ENCODE measurements at places on chromosomes 2 and 18.
A peak's percentile ranks its signal among the peaks of the same experiment; 100 is the strongest.

DNA sequence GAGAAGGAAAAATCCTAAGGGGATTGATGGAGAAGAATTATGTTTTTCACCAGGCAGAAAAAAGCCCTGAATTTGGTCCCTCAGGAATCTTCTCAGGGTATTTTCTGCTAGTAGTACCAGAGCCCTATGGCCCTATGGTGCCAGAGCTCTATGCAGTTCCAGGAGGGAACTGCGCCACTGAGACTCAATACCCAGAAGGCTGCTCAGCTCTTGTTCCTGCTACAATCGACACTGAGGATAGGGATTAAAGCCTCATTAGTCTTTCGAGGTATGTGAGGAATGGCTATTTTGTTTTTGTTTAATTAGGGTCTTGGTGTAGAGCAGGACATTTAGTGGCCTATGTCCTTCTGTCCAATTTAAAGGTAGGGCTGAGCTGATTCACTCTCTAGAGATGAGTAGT, 21.7 kb upstream of the PPP3R1 start:
- H3K27ac ChIP-seq = no peak overlapping the region
- H3K27me3 ChIP-seq = peaks cover 11% of the 10 kb centered on the region
- no peaks in the 10 kb centered on the region for H3K4me1 ChIP-seq
- no peak for DNase-seq

DNA sequence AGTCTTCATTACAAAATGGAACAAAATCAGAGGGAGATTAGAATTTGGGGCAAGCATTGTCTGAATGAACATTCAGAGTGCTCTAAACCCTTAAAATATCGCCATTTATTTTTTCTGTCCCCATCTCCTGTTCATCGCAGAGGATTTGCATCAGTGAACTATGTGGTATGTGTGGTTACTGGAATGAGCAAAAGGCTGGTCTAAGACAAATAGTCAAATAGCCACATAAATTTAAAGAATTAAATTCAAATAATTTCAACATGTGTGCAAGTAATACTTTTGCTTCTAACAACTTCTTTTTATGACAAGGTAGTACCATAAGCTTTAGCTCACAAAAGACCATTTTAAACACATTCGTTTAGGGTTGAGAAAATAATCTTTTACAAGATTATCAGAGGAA, 82.6 kb upstream of the ST8SIA3 start:
- H3K4me1 ChIP-seq = no peaks in the 10 kb centered on the region
- no peak overlapping the region for H3K27ac ChIP-seq
- H3K4me3 ChIP-seq = no peak overlapping the region
- DNase-seq = no peak
- no peaks in the 10 kb centered on the region for H3K27me3 ChIP-seq

DNA sequence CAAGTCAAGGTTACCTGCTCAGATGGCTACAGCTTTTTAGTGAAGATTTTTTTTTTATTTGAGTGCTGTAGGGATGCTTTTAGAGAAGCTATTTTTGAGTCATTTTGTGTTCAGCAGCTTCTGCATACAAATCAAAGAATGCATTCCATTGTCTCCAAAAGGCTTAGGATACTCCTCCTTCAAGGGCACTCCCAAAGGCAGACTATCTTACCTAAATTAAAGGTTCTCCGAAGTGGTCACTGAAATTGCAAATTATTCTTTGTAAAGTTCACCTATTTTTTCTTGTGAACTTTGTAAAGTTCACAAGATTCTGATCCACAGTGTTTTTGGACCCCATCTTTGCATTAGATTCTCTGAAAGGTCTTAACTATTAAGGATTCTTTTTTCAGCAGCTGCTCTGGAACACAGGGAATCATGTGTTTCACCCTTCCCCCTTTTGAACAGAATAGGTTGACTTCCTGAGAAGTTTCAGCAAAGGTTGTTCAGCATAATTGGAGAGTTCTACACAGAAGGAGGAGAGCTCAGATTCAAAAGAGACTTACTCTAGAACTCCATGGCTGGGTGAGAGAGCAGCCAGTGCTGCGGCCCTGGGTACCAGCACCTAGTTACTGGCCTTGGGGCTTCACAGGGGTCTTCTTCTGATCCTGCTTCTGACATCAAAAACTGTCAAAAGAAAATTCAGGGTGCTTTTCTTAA, 14.5 kb downstream of the CLIP4 start:
- H3K27ac ChIP-seq = peak overlapping the region; percentile 40
- peaks cover 55% of the 10 kb centered on the region for H3K36me3 ChIP-seq
- peaks cover 1% of the 10 kb centered on the region for H3K27me3 ChIP-seq
- no peak for DNase-seq

DNA sequence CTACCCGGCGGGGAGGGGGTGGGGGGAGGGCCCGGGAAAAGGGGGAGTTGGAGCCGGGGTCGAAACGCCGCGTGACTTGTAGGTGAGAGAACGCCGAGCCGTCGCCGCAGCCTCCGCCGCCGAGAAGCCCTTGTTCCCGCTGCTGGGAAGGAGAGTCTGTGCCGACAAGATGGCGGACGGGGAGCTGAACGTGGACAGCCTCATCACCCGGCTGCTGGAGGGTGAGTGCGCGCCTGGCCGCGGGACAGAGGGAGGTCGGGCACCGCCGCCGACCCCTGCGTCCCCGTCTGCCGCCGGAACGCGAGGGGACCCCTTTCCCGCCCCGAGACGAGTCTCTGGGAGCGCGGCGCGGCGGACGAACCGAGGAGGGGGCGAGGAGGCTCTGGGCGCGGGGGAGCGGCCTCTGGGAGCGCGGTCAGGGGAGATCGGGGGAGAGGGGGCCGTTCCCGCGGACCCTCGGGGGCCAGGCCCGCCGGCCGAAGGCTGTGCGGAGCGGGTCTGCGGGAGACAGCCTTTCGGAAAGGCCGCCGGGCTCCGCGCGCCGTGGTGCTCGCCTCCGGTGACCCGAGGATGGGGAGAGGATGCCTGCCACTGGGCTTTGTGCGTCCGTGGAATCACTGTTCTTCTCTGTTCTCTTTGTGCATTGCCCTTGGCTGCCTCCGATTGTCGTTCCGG, 463 bp downstream of the PPP1CB start:
- peak overlapping the region; percentile 99 for H3K27ac ChIP-seq
- no peak for DNase-seq
- H3K27me3 ChIP-seq = peaks cover 30% of the 10 kb centered on the region
- no peaks in the 10 kb centered on the region for H3K36me3 ChIP-seq

DNA sequence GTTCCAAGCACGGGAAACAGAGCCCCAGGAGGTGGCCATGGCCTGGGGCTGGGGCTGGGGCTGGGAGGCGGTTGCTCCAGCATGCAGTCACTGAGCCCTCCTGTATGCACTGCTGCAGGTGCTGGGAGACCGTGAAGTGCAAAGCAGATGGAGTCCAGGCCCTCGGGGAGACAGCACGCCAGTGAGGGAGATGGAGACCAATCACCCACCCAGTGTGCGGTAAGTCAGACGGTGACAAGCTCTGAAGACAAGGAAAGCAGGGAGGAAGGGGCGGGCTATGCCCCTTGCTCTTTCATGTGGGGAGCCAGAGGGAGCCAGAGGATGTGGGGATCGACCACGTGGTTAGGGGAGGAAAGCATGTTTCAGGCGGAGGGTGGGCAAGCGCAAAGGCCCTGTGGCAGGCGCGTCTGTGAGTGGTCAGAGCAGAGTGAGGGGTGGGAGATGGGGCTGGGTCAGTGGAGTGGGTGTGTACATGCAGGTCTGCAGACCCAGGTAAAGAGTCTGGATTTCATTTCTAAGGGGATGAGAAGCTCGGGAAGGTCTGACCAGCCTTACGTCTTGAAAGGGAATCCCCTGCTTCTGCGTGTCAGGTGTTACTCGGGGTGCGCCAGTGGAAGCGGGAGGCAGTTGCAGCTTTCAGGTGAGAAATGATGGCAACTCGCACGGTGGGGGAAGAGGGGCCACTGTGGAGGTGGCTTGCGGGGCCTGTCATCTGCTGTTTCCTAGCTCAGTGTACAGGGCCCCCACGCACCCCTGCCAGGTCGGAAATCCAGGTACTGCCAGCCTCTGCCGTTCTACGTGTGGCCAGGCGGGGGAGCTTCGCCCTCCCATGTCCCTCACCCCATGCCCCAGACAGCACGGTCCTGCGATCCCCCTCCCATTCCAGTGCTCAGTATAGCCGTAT, 19.4 kb downstream of the RRM2 start:
- H3K36me3 ChIP-seq = no peaks in the 10 kb centered on the region
- H3K4me3 ChIP-seq = no peak overlapping the region
- peaks cover 10% of the 10 kb centered on the region for H3K4me1 ChIP-seq
- peaks cover 3% of the 10 kb centered on the region for H3K27me3 ChIP-seq
- no peak for DNase-seq

DNA sequence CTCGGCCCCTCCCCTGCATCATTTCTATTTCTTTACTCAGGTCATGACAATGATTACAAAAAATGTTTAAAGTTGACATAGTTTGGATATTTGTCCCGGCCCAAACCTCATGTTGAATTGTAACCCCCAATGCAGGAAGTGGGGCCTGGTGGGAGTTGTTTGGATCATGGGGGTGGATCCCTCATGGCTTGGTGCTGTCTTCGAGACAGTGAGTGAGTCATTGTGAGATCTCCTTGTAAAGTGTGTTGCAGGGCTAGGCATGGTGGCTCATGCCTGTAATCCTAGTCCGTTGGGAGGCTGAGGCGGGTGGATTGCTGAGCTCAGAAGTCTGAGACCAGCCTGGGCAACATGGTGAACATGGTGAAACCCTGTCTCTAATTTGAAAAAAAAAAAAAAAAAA, 9.2 kb upstream of the MAP4K4 start:
- no peaks in the 10 kb centered on the region for H3K36me3 ChIP-seq
- no peak overlapping the region for H3K4me3 ChIP-seq
- H3K4me1 ChIP-seq = no peaks in the 10 kb centered on the region
- no peak for DNase-seq

DNA sequence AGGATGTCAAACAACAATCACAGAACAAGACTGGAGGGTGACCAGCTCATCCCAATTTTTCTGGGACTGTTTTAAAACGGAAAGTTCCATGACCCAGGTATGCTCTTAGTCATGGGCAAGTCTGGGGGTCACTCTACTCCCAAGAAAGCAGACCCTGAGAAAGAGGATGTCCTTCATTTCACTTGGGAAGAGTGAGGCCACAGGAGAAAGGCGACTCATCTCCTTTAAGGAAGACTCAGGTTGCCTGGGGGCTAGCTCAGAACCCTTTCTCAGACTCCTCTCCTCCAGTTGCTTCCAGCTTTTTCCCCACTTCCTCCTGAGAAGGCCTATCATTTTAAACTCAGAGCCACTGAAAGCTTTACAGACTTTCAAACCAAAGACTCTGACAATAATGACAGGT, 9.3 kb downstream of the RNF152 start:
- no peak overlapping the region for H3K27ac ChIP-seq
- no peak for DNase-seq
- H3K27me3 ChIP-seq = peaks cover 2% of the 10 kb centered on the region

- no peak overlapping the region for H3K4me3 ChIP-seq
- DNase-seq = no peak
- no peak overlapping the region for H3K27ac ChIP-seq
These were observed 58.5 kb downstream of the FAM228A start for GRCh38 chr2:24233321-24233720.

DNA sequence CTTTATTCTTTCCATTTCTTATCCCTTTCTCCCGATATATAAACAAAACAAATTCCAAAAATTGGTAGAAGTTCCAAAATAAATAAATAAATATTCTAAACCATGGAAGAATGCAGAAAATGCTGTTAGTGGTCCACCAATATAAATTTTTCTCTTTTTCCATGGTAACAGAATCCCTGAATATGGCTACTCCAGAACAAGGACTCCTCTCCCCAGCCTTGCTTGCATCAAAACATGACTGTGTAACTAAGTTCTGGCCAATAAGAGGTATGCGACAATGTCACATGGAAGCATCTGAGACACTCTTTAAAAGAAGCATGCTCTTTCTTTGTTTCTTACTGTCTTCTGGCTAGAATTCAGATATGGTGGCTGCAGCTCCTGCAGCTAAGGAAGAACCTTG, 325.1 kb upstream of the TANK start:
- no peak overlapping the region for H3K27ac ChIP-seq
- H3K4me3 ChIP-seq = no peak overlapping the region
- no peaks in the 10 kb centered on the region for H3K36me3 ChIP-seq
- peaks cover 3% of the 10 kb centered on the region for H3K27me3 ChIP-seq

DNA sequence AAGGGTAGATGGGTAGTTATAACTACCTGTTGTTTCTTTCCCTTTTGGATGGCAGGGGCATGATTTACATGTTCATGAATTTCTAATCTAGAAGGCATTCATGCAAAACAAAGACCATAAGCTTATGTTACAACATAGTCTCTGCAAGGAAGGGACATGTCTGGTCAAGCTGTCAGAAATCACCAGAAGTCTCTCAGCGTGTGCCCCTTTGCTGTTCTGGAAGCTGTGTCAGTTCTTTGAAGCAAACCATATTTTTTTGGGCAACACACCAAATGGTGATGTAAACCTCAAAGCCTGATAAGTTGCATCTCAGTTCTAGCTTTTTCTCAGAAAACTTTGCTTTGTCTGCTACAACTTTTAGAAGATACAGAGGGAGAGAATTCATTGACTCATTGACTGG, 173.5 kb upstream of the CTAGE1 start:
- DNase-seq = no peak
- H3K27me3 ChIP-seq = peaks cover 8% of the 10 kb centered on the region
- no peak overlapping the region for H3K4me3 ChIP-seq
- H3K36me3 ChIP-seq = no peaks in the 10 kb centered on the region

- peak; percentile 3 for DNase-seq
- H3K27me3 ChIP-seq = no peaks in the 10 kb centered on the region
- H3K4me3 ChIP-seq = peak overlapping the region; percentile 46
- no peak overlapping the region for H3K27ac ChIP-seq
- H3K36me3 ChIP-seq = no peaks in the 10 kb centered on the region
These were observed 141.3 kb downstream of the AFF3 start for GRCh38 chr2:100000915-100001707.

GRCh38 chr2:216884347-216884746, 24.5 kb upstream of the TNP1 start:
- H3K27ac ChIP-seq = no peak overlapping the region
- H3K27me3 ChIP-seq = no peaks in the 10 kb centered on the region
- no peak overlapping the region for H3K4me3 ChIP-seq
- peaks cover 19% of the 10 kb centered on the region for H3K4me1 ChIP-seq
- no peaks in the 10 kb centered on the region for H3K36me3 ChIP-seq

DNA sequence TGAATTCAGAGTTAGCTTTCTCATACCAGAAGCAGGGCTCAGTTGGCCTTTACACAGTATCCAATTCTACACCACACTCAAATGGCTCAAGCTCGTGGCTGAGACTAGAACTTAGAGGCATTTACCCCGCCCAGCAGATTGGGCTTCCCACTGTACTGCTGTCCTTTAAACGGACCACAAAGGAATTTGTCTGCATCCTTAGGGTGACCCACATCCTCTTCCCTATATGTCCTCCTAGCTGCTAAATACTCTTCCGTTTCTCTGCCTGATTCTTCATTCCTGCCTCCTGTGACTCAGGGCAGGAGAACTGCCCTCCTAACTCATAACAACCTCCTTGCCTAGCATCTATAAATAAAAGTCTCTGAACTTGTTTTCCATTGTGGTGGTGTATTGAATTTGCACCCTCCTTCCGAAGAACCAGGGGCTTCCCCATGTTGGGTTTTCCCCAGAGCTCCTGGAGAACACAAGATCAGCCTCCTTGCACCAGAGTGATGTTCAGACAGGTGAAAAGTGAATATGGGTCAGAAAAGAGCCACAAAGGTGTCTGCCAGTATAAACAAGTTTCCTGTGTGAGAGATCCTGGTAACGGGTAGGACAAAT, 32.0 kb upstream of the MC4R start:
- no peak overlapping the region for H3K27ac ChIP-seq
- no peak overlapping the region for H3K4me3 ChIP-seq
- no peak for DNase-seq
- H3K27me3 ChIP-seq = peaks cover 2% of the 10 kb centered on the region
- no peaks in the 10 kb centered on the region for H3K36me3 ChIP-seq
- H3K4me1 ChIP-seq = no peaks in the 10 kb centered on the region

- H3K27me3 ChIP-seq = no peaks in the 10 kb centered on the region
- no peaks in the 10 kb centered on the region for H3K4me1 ChIP-seq
- DNase-seq = no peak
These were observed 199.3 kb downstream of the NCK2 start for GRCh38 chr2:105943977-105944376.

All from immature natural killer cell (primary cell).